ENCODE measurements at places on chromosomes 3 and 15. TPM values are rescaled to one million over a fixed set of nuclear protein-coding genes. Genes with fewer than 3 reads are reported as not detected.

DNA sequence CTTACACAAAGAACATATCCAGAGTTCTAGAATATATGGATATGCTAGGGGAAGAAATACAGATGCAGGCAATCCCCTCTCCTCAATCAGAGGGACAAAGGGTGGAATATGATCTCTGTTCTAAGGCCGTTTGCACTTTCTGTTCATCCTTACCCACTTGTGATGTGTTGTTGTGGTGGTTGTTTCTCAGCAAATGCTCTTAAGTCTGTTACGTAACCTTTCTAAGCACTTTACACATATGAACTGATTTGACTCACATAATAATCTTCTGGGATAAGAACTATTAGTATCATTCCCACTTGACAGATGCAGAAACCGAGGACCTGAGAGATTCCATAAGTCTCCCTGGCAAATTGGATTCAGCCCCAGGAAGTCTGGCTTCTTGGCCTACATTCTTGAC, 40.5 kb downstream of the NGRN start:
- no peak for DNase-seq

CNTN6 gene
- total RNA-seq, result not detected

ATP13A3 gene
- 153 TPM for total RNA-seq

DNA sequence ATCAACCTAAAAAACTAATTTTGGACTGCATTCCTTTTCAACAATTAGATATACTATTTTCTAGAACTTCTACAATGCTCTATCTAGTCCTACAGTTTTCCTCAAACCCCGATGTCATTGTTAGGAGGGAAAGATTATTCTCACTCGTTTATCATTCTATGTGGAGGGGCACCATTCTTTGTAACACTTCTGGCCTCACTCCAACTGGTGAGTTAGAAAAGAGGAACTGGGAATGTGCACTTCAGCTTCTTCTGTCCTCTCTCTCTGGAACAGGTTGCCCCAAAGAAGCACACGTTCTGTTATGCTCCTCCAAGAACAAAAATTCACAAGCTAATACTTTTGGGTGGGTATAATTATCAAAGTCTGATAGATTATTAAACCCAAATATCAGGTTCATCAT, 137.9 kb downstream of the UACA start:
- DNase-seq, result no peak

DNA sequence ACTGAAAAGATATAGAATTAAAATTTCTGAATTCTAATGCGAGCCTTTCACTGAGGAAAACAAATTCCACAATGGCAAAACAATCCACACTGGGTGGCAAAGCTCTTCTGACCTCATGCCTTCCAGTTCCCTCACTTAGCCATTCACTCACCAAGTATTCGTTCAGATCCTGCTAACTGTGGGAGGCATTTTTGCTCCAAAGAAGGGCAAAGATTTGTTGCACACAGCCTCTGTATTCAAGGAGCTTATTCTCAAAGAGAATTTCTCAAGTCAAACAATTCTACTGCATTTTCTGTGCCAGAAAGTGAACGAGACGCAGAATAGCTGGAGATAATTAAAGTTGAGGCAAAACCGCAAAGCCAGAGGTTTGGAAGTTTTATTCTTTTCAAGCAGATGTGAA, 77.3 kb downstream of the CPNE4 start:
- DNase-seq, result no peak

DNA sequence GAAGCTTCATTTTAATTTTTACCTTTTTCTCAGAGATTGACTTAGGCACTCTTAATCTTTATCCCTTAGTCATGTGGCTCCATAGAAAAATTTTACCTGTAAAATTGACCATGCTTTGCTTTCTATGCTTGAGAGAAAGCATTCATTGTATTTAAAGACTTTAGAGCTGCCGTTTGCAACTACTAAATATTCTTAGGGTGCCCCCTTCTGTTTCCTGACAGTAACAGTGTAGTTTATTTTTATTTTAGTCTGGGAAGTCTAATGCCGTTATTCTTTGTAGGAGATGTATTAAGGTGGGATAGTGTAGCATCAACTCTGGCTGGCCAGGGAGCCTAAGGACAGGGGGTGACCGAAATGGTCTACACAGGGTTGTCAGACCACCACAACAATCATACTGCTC, 84.5 kb upstream of the SYNPR start:
- peak; percentile 10 for DNase-seq

Data from HT1080 (cell line).